ENCODE measurements at places on chromosomes 3 and 15. TPM values are rescaled to one million over a fixed set of nuclear protein-coding genes. Genes with fewer than 3 reads are reported as not detected.

The FBXL22 gene
- 0.79 TPM for total RNA-seq

The SLC22A14 gene
- total RNA-seq: not detected

The MNS1 gene
- 0.79 TPM for total RNA-seq

The NEDD4 gene
- 8.7 TPM for total RNA-seq

The STRA6 gene
- not detected for total RNA-seq

The CLDN18 gene
- total RNA-seq: not detected

The UBA7 gene
- 249 TPM for total RNA-seq

The KIF23 gene
- 93.1 TPM for total RNA-seq

The NCKIPSD gene
- total RNA-seq: 42.6 TPM

The CHSY1 gene
- total RNA-seq: 39.6 TPM

The RAB7A gene
- total RNA-seq: 226 TPM

The CHRM5 gene
- not detected for total RNA-seq

The SNTN gene
- not detected for total RNA-seq

The CIDEC gene
- total RNA-seq: not detected

The ZNF662 gene
- total RNA-seq: 0.22 TPM

The ELL3 gene
- 2.9 TPM for total RNA-seq

The MCF2L2 gene
- 3.6 TPM for total RNA-seq

The GOLGA8O gene
- 7.2 TPM for total RNA-seq

The STRIT1 gene
- not detected for total RNA-seq

The CCDC9B gene
- 0.81 TPM for total RNA-seq

The GOLGA6L7 gene
- not detected for total RNA-seq

The SYNPR gene
- not detected for total RNA-seq

The DRD3 gene
- not detected for total RNA-seq

The UBE2Q2 gene
- 40.3 TPM for total RNA-seq

The GOLGA8S gene
- 0.31 TPM for total RNA-seq

The LRTM1 gene
- not detected for total RNA-seq

The CX3CR1 gene
- total RNA-seq: 0.60 TPM

The MEX3B gene
- 1.2 TPM for total RNA-seq

The PDZRN3 gene
- not detected for total RNA-seq

The ARPIN gene
- not detected for total RNA-seq

The TMEM45A gene
- total RNA-seq: 0.17 TPM

The INTS14 gene
- 38.4 TPM for total RNA-seq

The CISH gene
- total RNA-seq: 308 TPM

The SLC25A38 gene
- 35.1 TPM for total RNA-seq

The VPS8 gene
- total RNA-seq: 69.3 TPM

The AGBL1 gene
- total RNA-seq: not detected

The TRH gene
- total RNA-seq: not detected

The TRIM42 gene
- not detected for total RNA-seq

The SOX2 gene
- total RNA-seq: not detected

The KNSTRN gene
- 63.3 TPM for total RNA-seq

The ATP8B4 gene
- total RNA-seq: 6.8 TPM

The LRRIQ4 gene
- total RNA-seq: not detected

The HEXA gene
- 83.6 TPM for total RNA-seq

The RTP1 gene
- total RNA-seq: not detected

The ZBED2 gene
- total RNA-seq: 3.9 TPM

The FANCD2OS gene
- total RNA-seq: not detected

The RGMA gene
- 0.25 TPM for total RNA-seq

The ELP6 gene
- total RNA-seq: 42.2 TPM

The CAMK1 gene
- 18.8 TPM for total RNA-seq

The UBE2E2 gene
- total RNA-seq: 4.7 TPM
